Kidney capillary endothelial cell (primary cell): ENCODE measurements at places on chromosomes 16 and 17.

DNA sequence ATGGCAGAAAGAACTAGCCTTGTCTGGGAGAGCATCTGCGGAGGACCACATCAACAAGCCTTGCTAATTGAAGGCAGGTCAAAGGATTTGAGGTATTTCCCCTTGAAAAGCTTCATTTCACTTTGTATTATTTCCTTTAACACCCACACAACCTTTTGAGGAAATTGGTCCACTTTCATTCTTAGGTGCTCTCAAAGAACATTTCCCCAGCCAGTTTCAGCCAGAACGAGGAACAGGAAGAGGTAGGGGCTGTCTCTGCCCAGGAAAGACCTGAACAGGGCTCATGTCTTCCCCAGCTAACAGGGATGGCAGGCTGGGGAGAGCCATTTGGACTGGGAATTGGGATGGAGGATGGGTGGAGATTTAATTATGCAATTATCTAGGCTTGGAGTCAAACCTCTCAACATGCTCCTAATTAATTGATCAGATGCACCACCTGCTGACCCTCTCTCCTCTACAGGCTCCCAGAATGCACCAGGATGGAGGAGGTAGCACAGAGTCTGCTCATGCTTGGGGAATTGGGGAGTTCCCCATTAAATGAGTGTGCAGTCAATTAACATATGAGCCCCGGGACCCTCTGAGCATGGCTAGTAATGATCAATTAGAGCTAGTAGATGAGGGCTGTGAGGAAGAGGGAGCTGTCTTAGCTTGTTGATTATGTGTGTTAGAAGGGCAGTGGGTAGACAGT lies 84.6 kb downstream of the GP2 start:
- DNase-seq: no peak

DNA sequence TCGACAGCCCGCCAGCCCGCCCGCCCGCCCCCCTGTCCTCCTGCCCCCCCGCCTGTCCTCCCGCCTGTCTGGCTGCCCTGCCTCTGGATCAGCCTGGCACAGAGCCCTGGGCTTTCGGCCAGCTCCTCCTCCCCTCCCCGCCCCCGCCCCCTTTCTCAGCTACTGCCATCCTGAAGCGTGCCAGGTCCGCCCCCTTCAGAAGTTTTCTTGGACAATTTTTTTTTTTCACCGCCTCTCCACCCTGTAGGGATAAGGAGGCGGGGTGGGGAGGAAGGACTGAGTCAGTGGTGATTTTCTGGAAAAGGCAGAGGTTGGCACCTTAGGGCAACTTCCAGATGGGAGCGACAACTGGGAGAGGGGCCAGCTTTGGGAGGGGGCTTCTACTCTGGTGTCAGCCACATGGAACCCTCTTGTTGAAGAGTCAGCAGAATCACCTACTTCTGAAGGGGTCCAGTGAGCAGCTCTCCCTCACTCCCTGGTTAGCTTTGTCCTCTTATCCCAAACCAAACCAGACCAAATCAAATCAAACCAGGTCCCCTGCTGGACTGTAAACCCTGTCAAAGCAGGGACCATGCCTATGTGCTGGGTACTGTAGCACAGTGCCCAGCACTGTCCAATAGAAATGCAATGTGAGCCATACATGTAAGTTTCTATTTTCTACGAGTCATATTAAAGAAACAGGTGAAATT lies 19.7 kb downstream of the IGF2BP1 start:
- no peak for DNase-seq

- DNase-seq: no peak
Measured at GRCh38 chr17:16918443-16918842, 53.5 kb downstream of the TNFRSF13B start.

DNA sequence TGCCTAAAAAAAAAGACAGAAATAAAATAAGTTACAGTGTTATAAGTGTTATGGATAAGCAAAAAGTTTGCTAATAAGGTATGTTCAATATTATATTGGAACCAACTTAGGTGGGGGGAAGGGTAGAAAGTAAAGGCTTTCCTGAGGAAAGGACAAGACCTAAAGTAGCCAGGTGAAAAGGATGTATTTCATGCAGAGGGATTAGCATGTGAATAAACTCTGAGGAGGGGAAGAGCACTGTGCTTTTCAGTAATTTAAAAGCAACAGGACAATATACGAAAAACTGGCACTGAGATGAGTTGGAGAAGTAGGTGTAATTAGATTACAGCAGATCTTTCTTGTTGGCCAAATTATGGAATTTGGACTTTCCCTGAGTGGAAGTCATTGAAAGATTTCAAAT lies 7.6 kb downstream of the TOP2A start:
- DNase-seq: no peak

DNA sequence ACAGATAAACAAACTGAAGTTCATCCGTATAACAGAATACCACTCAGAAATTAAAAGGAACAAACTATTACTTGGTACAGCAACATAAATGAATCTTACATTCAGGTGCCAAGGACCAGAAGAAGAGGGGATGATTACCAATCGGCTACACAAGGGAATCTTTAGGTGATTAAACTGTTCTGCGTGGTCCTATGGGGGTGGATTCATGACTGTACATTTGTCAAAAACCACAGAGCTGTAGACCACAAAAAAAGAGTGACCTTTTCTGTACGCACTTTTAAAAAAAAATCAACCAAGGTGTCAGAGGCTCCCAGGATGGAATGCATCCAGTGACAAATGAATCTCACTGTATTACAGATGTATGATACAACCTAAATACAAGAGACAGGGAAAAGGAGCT lies 110.8 kb downstream of the CDYL2 start:
- DNase-seq: no peak

GRCh38 chr17:35808240-35808961 lies 883 bp upstream of the TAF15 start:
- no peak for DNase-seq

GRCh38 chr16:69244336-69244735 lies 57.4 kb downstream of the SNTB2 start:
- no peak for DNase-seq

DNA sequence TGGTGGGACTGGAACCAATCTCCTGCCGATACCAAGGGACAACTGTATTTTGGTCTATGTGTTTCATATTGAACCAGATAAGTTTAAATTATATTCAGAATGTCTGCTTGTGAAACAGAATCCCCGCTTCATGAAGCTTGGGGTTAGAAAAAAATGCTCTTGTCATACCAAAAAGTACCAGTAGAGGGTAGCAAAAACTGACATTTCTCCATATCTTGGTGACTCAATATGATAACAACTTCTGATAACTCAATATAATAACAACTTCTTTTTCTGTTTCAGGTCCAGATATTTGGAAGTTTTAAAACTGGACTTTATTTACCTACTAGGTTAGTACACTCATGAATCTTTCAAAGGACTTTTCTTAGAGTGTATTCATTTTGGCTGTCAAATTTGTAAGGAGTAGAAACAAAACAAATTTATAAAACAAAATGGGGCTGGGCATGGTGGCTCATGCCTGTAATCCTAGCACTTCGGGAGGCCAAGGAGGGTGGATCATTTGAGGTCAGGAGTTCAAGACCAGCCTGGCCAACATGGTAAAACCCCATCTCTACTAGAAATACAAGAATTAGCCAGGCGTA lies 52.3 kb upstream of the ADCY7 start:
- peak; percentile 71 for DNase-seq

GRCh38 chr17:51516924-51517323 lies 256.6 kb downstream of the UTP18 start:
- no peak for DNase-seq
